ENCODE measurements at places on chromosomes 3 and 15.
A peak's percentile ranks its signal among the peaks of the same experiment; 100 is the strongest.

GRCh38 chr3:187709155-187709554, 6.8 kb upstream of the RTP2 start:
- no peak for DNase-seq

DNA sequence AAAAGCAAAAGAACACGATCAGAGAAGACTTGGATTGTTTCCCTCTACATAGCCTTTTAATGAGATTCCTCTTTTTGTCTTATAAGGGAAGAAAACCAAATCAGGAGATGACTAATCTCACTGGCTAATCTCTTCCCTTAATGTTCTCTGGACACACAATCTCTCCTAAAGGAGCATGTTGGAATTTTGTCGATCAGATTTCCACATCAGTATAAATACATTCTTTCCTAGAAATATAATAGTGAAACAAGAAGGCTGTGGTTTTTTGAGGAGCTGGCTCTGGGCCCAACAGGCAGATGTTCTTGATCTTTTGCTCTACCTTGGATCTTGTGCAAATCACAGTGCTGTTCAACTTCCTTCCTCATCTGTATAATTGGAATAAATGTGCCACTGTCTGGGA, 94.0 kb downstream of the GTPBP8 start:
- no peak for DNase-seq

GRCh38 chr15:94070356-94071295, 160.7 kb upstream of the MCTP2 start:
- peak; percentile 3 for DNase-seq

DNA sequence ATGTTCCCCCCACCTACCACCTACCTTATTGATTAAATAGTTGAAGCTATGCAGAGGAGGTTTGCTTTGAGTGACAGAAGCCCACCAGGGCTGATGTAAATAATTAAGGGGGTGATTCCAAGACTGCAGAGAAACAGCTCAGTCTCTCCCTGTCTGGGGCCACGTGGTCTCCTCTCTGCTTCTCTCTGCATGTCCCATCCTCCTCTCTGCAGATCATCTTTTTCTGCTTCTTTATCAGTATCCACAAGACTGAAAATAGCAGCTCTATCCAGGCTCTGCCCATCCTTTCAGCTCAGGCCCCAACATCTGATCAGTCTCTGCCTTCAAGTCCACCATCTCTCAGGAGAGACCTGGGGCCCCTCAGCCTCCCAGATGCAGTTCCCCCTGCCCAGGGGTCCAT, 110.8 kb downstream of the ANP32A start:
- DNase-seq: no peak

DNA sequence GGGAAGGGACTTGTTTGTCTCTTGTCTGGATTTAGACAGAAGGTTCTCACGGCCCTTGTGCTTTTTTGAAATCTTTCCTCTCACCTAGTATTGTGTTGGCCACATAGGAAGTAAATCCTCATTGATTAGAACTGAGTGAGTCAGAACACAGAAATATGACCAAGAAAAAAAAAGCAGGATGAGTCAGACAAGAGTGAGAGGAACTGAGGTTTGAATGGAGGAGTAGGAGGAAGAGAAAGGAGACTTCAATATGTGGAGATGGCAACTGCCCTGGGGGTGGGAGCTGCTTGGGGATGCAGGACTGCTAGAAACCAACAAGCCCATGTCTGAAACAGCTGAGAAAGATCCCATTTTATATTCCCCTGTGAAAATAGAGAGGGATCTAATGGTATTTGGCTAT, 194.1 kb upstream of the ZBTB20 start:
- DNase-seq: no peak
